ENCODE measurements at places on chromosomes 12 and 14. TPM values are rescaled to one million over a fixed set of nuclear protein-coding genes. Genes with fewer than 3 reads are reported as not detected.
A peak's percentile ranks its signal among the peaks of the same experiment; 100 is the strongest.

DNA sequence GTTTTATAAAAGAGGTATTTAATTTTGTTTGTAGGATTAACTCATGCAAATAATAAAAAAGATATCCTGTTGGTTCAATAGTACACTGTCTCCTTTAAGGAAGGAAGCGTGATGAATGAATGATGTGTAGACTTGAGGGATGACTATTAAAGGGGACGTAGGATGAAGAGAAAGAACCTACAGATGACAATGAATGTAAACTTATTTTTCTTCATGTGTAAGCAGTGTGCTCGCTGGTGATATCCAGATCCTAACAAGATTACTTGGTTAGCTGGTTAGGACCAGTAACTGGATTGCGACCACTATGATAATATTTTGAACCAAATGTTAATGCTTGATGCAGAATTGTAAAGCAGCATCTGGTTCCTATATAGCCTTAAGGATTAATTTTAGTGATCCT is 2.6 kb downstream of the ARF6 start:
- peaks cover 59% of the 10 kb centered on the region for H3K36me3 ChIP-seq
- no peaks in the 10 kb centered on the region for H3K27me3 ChIP-seq
- peak overlapping the region; percentile 97 for H3K4me3 ChIP-seq
- H3K4me1 ChIP-seq, result peaks cover 40% of the 10 kb centered on the region
- DNase-seq, result no peak
- H3K27ac ChIP-seq, result peak overlapping the region; percentile 99

GRCh38 chr14:102601378-102601925 is 9.0 kb downstream of the RCOR1 start:
- no peak overlapping the region for H3K27ac ChIP-seq
- peaks cover 17% of the 10 kb centered on the region for H3K36me3 ChIP-seq
- no peaks in the 10 kb centered on the region for H3K27me3 ChIP-seq
- no peak for DNase-seq

VWF gene
- not detected for total RNA-seq

DDX11 gene
- total RNA-seq, result 181 TPM

- no peaks in the 10 kb centered on the region for H3K27me3 ChIP-seq
- H3K4me3 ChIP-seq, result no peak overlapping the region
- no peak for DNase-seq
- no peak overlapping the region for H3K27ac ChIP-seq
- no peaks in the 10 kb centered on the region for H3K4me1 ChIP-seq
Observed at GRCh38 chr14:75960231-75960630, 21.6 kb downstream of the TGFB3 start.

GRCh38 chr12:25320123-25321006 is 69.6 kb upstream of the KRAS start:
- H3K27me3 ChIP-seq, result no peaks in the 10 kb centered on the region
- H3K36me3 ChIP-seq, result no peaks in the 10 kb centered on the region
- H3K4me3 ChIP-seq, result no peak overlapping the region
- peaks cover 46% of the 10 kb centered on the region for H3K4me1 ChIP-seq
- DNase-seq, result no peak

DNA sequence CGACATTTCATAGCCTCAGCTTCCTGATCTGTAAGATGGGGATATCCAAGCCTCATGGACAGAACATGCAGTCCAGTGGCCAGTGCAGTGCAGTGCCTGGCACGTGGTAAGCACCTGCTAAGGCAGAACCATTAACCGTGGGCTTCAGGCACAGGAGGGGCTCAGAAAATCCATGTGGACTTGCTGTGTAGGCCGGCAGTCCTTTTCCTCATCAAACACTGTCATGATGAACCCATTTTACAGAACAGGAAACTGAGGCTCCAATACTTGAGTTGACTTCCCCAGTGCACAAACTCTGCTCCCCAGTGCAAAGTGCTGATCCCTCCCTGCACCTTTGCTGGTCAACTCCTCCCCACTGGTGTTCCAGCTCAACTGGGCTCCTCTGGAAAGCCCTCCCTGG is 18.0 kb downstream of the TRPV4 start:
- no peaks in the 10 kb centered on the region for H3K4me1 ChIP-seq
- peaks cover 4% of the 10 kb centered on the region for H3K27me3 ChIP-seq
- H3K36me3 ChIP-seq, result no peaks in the 10 kb centered on the region
- no peak overlapping the region for H3K4me3 ChIP-seq

DNA sequence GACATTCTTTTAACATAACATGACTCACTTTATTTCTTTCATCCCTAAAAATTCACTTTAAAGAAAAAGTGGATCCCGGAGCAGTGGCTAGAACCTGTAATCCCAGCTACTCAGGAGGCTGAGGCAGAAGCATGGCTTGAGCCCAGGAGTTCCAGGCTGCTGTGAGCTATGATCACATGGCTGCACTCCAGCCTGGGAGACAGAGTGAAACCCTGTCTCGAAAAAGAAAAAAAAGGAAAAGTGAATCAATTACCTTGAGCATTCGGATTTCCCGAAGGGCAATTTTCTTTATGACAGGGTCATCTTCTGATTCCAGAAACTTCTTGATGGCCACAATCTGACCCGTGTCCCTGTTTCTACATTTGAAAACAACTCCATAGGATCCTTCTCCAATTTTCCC is 1.2 kb downstream of the CDKL1 start:
- DNase-seq, result no peak
- peaks cover 13% of the 10 kb centered on the region for H3K4me1 ChIP-seq
- peak overlapping the region; percentile 76 for H3K4me3 ChIP-seq
- no peak overlapping the region for H3K27ac ChIP-seq

GRCh38 chr12:89355243-89356068 is 3.2 kb upstream of the DUSP6 start:
- peak overlapping the region; percentile 98 for H3K4me3 ChIP-seq
- no peaks in the 10 kb centered on the region for H3K27me3 ChIP-seq
- peaks cover 32% of the 10 kb centered on the region for H3K4me1 ChIP-seq

DNA sequence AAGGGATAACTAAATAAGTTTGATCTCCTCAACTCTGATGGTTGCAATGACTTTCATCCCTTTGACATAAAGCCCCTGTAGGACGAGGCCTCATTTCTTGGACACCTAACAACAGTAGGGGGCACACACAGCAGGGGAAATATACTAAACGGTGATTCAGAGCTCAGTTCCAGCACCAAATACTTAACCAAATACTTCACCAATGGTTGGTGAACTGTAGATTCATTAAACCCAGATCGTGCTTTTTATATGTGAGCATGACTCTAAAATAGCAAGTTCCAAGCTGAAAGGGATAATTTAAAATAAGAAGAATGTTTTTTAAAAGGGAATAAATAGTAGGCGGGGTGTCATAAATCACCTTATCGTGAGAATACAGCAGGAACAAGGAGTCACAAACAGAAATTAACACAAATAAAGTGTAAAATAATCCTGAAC is 53.2 kb downstream of the ATG2B start:
- H3K27me3 ChIP-seq, result no peaks in the 10 kb centered on the region
- no peaks in the 10 kb centered on the region for H3K4me1 ChIP-seq
- no peak overlapping the region for H3K4me3 ChIP-seq
- DNase-seq, result no peak
- peaks cover 19% of the 10 kb centered on the region for H3K36me3 ChIP-seq

DNA sequence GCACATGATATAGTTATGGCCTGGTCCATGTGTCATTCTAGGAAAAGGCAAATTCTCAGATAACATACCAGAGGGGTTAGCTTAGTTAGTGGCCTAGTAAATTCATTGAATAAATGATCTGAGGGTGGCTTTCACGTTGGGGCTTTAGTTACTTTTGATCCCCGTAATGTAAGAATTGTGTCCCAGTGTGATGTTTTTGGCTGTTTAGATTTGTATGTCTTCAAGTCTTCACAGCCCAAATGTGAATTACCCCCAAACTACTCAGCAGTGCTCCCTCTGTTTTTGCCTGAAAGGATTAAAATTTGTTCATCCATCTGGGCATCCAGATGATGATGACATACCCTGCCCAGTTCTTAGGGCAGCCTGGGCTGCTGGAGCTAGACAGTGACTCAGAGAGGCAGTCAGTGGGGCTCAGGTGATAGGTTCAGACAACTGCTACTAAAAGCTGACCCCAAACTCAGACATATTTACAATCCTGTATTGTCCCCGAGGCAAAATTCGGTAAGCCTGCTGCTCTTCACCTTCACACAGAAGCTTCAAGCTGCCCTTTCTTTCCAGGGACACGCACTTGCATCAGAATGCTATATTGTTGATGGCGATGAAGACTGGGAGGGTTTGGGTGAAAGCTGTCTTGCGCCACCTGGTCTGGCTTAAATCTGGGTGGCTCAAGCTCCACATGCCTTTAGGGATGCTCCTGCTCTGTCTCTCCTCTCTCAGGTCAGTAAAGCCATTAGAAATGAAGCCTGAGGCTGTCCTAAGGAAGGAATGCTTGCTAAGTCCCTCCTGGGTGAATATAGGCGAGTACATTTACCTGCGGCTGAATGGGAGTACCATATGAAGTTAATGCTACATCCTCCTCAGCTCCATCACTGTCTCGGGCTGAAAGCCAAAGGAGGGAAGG is 10.3 kb downstream of the GPRC5D start:
- H3K36me3 ChIP-seq, result no peaks in the 10 kb centered on the region
- no peak overlapping the region for H3K27ac ChIP-seq
- no peaks in the 10 kb centered on the region for H3K4me1 ChIP-seq
- no peak for DNase-seq

INHBE gene
- total RNA-seq, result not detected

- H3K27me3 ChIP-seq, result no peaks in the 10 kb centered on the region
- no peaks in the 10 kb centered on the region for H3K4me1 ChIP-seq
- H3K4me3 ChIP-seq, result no peak overlapping the region
- H3K27ac ChIP-seq, result no peak overlapping the region
Observed at GRCh38 chr12:127770118-127770517, 496.9 kb upstream of the TMEM132C start.

TMEM63C gene
- total RNA-seq, result 0.29 TPM

MGAT4C gene
- not detected for total RNA-seq

- DNase-seq, result no peak
- no peak overlapping the region for H3K27ac ChIP-seq
- H3K4me1 ChIP-seq, result no peaks in the 10 kb centered on the region
- peaks cover 28% of the 10 kb centered on the region for H3K27me3 ChIP-seq
- no peaks in the 10 kb centered on the region for H3K36me3 ChIP-seq
- no peak overlapping the region for H3K4me3 ChIP-seq
Observed at GRCh38 chr12:65300679-65301349, 22.3 kb downstream of the MSRB3 start.

GRCh38 chr14:76834241-76834661 is 8.0 kb downstream of the LRRC74A start:
- H3K27ac ChIP-seq, result no peak overlapping the region
- peaks cover 14% of the 10 kb centered on the region for H3K27me3 ChIP-seq
- no peak for DNase-seq
- H3K4me3 ChIP-seq, result no peak overlapping the region

DNA sequence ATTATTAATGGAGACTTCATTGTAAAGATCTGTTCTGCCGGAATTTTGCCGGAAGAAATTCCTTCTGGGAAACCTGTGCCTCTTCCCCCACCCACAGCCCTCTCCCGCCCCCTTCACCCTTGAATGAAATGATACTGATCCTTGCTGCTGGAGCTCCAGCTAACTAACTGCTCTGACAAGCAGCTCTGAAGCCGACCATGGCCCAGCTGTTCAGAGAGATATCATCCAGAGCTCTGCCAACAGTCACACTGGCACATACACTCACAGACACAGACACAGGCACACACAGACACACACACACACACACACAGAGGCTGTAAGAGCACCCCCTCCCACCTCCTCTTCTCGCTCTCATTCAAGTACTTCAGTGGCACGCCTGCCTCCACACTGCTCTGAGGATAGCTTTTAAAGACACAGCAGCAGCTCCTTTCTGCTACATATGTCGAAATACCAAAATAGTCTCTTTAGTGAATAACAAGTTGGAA is 88.6 kb downstream of the R3HDM2 start:
- no peaks in the 10 kb centered on the region for H3K27me3 ChIP-seq
- H3K36me3 ChIP-seq, result peaks cover 30% of the 10 kb centered on the region
- no peak for DNase-seq
- H3K4me3 ChIP-seq, result no peak overlapping the region

DNA sequence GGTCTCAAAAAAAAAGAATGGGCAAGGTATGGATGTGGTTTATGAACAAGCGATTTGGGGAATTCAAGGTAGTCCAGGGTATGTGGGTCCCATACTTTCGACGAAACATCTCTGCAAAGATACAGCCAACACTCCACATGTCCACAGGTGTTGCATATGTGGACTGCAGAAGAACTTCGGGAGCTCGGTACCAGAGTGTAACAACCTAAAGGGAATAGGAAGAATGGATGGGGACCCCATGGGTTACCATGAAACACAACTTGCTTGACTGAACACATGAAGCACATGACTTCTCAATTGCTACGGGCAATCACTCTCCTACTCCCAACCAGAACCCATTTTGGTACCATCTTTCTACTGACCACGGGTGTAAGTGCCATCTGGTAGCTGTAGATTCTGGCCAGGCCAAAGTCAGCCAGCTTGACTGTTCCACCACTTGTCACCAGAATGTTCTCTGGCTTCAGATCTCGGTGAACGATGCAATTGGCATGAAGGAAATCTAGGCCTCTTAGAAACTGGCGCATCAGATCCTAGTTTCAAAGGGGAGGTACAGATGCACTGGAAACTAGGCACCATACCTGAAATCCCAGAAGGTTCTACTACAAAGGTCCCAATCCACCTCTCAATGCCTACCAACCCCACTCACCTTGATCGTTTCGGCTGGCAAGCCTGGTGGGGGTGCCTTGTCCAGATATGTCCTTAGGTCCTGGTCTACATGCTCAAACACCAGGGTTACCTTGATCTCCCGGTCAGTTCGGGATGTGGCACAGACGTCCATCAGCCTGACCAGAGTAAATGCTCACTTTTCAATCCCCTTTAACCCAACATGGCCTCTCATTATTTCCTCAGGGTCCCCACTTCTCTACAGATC is 1.3 kb downstream of the CDK4 start:
- H3K4me1 ChIP-seq, result peaks cover 59% of the 10 kb centered on the region
- peak overlapping the region; percentile 91 for H3K4me3 ChIP-seq
- no peaks in the 10 kb centered on the region for H3K27me3 ChIP-seq
- H3K27ac ChIP-seq, result peak overlapping the region; percentile 86

- H3K4me1 ChIP-seq, result no peaks in the 10 kb centered on the region
- no peak overlapping the region for H3K4me3 ChIP-seq
Observed at GRCh38 chr14:45181806-45182205, 46.1 kb downstream of the FANCM start.

CLEC1B gene
- total RNA-seq, result not detected

DNA sequence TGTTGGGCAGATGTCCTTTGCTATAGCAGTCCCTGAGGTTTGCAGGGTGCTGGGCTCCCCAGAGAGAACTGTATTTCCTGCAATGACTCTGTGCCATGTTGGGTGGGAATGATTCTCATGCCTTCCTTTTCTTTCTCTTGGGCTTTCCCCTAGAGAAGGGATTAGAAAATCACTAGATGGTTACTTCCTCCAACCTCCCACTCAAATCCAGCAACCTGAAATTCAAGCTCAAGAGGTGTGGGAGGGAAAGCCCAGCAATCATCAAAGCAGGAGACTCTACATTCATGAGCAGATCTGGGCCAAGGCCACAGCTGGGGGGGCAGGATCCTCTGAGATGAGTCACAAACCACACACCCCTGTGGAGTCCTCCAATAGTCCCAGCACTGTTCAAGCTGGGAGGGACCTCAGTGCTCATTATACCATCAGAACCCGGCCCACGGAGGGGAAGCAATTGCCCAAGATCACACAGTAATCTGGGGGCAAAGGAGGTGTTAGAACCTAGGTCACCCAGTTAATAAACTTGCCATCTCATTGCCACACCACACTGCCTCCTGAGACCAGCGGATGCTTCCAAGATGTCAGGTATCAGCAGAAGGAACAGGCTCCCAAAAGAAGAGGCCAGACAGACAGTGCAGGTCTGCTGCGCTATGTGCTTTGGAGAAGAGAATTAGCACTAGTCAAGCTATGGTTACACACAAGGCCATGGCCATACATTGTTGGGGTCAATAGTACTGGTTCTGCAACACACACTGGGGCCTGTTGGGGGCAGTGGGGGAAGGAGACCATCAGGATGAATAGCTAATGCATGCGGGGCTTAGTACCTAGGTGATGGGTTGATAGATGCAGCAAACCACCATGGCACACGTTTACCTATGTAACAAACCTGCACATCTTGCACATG is 65.7 kb downstream of the TTC9 start:
- H3K4me3 ChIP-seq, result no peak overlapping the region
- no peaks in the 10 kb centered on the region for H3K36me3 ChIP-seq
- DNase-seq, result no peak
- H3K27me3 ChIP-seq, result peaks cover 10% of the 10 kb centered on the region
